NCI-H1436 (cell line): ENCODE measurements at places on chromosomes 7 and 10.
A peak's percentile ranks its signal among the peaks of the same experiment; 100 is the strongest.

GRCh38 chr10:71021402-71021801 is 133.0 kb upstream of the PCBD1 start:
- DNase-seq: no peak

DNA sequence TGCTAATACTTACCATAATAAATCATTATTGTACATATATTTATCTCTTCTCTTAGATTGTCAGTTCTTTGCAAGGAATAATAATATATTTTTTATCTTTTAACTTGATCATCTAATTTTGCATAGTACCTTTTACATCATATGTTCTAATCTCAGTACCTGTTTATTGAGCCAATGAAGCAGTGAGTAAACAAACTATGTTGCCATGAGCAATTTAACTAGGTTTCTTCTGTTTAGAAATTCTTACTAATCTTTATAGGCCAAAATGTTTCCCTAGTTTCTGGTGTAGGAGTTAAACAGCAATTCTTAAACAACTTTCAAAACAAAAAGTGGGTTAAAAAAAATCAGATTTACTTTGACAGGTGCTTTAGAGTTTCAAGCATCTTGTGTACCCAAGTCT is 61.3 kb downstream of the PHYHIPL start:
- DNase-seq: no peak

DNA sequence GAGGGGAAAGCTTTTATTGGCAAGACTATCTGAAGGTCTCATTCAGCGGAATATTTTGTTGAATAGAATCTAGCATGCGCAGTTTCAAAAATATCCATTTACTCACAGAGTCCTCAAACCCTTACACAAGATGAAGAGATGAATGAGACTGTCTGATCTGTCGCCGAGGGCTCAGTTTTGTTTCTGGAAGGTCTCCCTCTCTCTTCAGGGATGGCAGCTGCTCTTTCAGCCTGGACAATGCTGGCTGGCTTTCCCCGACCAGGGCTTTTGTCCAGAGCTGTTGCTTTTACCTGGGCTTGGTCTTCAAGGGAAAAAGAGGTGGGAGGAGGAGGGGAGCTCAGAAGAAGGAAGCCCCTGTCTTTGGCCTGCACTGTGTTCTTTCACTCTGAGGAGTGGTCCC is 81.9 kb upstream of the BTBD16 start:
- no peak for DNase-seq

- no peak for DNase-seq
These were observed 282.1 kb upstream of the MKLN1 start for GRCh38 chr7:131045526-131045925.

DNA sequence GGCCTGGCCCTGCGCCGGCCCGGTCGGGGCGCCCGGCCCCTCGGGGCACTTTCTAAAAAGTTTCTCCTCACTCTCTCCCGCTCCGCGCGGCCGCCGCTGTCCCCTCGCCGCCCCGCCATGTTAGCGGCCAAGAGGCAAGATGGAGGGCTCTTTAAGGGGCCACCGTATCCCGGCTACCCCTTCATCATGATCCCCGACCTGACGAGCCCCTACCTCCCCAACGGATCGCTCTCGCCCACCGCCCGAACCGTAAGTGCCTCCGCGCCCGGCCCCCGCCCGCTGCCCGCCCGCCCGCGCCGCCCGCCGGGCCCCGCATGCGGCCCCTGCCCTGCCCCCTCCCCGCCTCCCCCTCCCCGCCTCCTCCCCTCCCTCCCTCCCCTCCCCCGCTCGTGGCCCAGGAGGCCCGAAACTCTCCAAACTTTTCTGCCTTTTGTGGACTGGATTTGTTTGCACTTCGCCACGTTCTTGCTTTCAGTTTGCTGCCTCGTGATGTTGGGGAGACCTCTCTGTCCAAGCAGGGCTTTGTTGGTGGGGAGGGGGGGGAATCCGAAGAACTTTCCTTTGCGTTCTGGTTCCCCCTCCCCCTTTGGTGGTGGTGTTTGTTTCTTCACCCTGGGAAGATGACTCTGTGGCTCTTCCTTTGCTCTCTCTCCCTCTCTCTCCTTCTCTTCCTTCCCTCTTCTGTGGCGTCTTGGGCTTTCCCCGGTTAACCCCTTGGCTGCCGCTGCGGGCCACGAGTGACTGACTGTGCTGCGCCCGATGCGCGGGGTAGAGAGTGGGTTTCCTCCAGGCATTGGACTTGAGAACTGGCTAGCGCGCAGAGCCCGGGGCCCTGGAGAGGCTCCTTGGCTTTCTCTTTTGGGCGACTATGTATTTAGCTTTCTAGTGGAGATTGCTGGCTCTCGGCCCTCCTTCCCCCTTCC is 1.6 kb downstream of the TCF7L2 start:
- no peak for DNase-seq

DNA sequence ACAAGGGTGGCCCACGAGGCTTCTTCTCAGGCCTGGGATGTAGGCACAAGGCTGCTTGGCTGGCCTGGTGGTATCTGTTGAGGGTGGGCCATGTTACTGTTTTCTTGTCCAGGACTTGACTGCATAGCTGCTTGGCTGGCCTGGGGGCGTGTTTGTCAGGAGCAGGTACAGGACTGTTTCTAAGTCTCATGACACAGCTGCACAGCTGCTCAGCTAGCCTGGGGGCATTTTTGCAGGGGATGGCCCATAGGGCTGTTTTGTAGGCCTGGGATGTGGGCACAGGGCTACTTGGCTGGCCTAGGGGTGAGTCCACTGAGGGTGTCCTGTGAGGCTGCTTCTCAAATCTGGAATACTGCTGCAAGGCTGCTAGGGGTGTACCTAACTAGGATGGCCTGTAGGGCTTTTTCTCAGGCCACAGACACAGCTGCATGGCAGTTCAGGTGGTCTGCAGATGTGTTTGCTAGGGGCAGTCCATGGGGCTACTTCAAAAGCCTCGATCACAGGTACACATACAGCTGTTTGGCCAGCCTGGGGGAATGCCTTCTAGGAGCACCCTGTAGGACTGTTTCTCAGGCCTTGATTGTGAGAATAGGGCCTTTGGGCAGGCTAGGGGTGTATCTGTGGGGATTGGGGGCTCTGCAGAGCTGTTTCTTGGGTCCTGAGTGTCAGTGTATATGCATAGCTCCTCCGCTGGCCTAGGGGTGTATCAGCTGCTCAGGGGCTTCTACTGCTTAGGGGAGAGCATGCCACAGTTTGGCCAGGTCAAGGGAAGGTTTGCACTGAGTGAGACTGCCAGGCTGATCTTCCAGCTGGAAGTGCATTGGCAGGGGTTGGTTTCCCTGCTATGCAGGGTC is 26.6 kb upstream of the PLA2G12B start:
- no peak for DNase-seq

GRCh38 chr7:111009526-111010040 is 81.3 kb upstream of the LRRN3 start:
- no peak for DNase-seq

GRCh38 chr7:136845899-136846465 is 22.5 kb upstream of the CHRM2 start:
- no peak for DNase-seq

GRCh38 chr10:77837925-77838595 is 88.5 kb downstream of the DLG5 start:
- DNase-seq: no peak

- no peak for DNase-seq
These were observed 1.2 kb upstream of the MLLT10 start for GRCh38 chr10:21532694-21533466.

GRCh38 chr10:87613751-87614150 is 45.9 kb upstream of the PAPSS2 start:
- DNase-seq: no peak

- no peak for DNase-seq
These were observed 1.4 kb downstream of the ZNF107 start for GRCh38 chr7:64667311-64667710.

DNA sequence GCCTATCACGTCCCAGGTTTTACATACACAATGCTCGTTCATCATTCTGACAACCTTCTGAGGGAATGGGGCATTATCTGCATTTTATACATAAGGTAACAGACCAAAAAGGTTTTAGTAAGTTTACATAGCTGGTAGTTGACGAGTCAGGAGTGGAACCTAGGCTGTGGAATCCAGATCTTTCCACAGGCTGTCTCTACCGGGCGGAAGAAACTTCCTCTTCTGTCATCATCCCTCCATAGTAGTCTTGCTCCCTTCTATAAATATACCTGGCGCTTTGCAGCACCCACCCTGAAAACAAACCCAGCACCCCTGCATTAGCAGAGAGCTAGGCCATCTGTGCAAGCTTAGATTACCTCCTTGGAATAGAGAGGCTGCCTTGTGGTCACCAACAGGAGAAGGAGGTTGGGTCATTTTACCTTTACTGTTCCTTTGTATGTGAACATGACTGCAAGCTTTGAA is 1.3 kb downstream of the TSPAN13 start:
- DNase-seq: no peak

DNA sequence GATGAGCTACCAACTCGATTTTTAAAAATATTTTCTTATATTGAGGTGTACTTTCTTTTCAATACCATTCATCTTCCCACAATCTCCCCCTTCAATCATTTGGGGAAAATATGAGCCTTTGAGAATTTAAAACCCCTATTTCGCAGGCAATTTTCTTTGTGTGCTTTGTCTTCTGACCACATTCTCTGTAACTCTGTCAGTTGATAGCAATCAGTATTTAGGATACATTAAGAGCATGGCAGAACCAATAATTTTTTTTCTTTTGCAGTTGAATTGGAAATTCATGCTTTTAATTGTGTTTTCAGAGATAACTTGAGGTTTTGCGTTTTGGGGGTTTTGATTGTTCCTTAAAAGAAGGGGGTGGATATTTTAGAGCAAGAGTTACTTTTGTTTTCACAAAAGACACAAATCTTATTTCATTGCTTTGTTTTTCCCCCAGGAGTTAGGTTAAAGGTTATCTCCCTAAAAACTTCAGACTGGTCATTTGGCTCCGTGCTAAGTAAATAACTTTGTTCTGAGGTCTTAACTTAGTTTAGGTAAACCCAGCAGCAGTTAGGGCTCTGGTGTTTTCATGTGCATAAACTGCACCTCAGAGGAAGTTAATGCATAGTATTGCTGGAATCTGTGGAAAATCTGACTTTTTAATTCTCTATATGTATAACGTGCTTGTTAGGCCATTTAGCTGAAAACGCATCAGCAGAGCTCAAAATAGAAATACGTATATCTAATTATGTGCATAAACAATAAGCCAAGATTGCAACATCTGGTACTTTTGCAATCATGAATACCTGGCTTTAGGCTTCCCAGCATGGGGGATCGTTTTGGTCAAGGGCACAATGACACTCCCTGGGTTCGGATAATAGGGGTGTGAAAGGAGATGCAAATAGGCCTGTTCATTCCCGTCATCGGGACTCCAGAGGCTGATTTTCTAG is 676.4 kb upstream of the ANKRD30A start:
- no peak for DNase-seq

- DNase-seq: no peak
These were observed 852.7 kb upstream of the PHF14 start for GRCh38 chr7:10120936-10121335.

- no peak for DNase-seq
These were observed 2.1 kb downstream of the AFAP1L2 start for GRCh38 chr10:114402233-114402632.

DNA sequence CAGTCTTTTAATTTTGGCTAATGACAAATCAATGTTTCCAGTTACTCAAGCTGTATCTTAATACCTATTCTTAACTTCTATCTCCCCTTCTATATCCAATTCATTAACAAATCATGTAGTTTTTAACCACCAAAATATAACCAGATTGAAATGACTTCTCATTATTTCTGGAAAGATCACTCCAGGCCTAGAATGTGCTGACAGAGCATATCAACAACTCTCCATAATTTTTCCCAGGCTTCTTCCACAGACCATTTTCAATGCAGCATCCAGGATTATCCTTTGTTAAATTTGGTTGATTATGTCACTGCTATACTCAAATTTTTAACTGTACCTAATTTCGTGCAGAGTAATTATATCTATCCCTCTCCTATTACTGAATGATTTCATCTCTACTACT is 704.1 kb downstream of the PCDH15 start:
- DNase-seq: no peak

DNA sequence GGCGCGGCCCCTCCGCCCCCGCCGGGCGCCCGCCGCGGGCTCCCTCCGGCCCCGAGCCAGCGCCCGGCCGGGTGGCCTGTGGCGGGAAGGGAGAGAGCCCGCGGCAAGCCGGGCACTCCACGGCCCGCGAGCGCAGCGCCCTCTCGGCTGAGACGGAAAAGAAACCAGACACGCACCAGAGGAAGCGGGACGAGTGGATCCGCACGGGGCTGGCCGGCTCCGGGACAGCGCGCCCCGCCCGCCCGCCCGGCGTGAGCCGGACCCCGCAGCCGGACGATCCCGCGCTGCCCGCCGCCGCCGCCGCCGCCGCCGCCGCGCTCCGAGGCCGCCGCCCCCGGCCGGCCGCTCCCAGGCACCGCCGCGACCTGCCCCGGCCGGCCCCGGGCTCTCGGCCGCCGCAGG is 300 bp downstream of the ARHGAP21 start:
- DNase-seq: no peak

- no peak for DNase-seq
These were observed 137.9 kb downstream of the JAZF1 start for GRCh38 chr7:28042721-28043120.

DNA sequence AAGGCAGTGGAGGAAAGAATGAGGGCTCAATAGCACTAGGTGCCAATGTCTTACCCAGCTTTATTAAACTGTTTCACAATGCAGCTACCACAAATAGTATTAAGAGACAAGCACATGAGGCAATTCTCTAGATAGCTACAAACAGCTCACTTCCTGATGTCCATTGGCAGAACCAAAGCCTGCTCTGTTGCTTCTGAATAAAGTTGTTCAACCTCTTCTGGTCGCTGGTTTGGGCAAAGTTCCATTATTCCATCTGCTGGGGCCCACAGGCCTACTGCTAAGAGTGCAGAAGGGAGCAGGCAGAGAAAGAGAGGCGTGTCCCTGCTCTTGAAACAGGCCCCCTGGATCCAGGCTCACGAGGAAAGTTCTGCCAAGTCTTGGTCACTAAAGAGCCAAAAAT is 173.9 kb downstream of the ZNF438 start:
- DNase-seq: no peak

GRCh38 chr10:49412571-49412970 is 16.7 kb upstream of the DRGX start:
- no peak for DNase-seq

GRCh38 chr7:99392659-99393354 is 15.6 kb downstream of the PDAP1 start:
- peak; percentile 75 for DNase-seq

GRCh38 chr10:119500821-119501220 is 41.7 kb downstream of the RGS10 start:
- DNase-seq: no peak

DNA sequence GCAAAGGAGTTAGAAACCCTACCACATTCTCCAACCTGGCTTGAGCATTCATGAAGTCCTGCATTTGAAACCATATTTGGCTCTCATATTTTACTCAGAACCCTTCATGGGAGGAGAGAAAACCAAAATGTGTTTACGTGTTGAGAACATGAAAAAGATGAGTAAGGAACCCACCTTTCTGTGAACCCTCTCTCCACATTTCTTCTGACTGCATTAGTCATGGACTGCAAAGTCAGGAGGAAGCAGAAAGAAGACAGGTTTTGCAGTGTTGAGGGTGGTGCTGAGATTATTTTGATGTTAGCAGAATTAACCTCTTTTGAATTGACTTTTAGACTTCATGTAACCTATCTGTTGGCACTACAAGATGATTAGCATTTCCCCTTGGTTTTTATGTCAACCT is 4.9 kb downstream of the IFIT1B start:
- DNase-seq: no peak
